ENCODE measurements at places on chromosomes 3 and 15.

DNA sequence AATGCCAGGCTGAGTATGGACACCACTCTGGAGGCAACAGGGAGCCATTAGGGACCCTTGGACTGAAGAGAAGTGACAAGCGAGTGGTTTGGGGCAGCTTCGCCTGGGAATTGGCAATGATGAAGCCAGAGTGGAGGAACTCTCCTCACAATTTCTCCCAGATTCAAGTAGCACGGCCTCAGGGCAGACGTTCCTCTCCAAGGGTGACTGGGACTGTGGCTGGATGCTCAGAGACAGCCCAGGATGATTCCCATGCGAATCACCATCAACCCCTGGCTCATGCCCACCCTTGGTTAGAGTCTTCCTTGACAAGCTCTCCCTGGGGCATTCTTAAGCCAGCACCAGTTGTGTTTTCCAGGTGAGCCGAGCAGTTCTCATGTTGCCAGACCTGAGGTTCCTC, 16.3 kb upstream of the DOCK3 start:
- no peak for DNase-seq

GRCh38 chr15:63506537-63507035, 2.2 kb downstream of the USP3 start:
- DNase-seq = no peak

DNA sequence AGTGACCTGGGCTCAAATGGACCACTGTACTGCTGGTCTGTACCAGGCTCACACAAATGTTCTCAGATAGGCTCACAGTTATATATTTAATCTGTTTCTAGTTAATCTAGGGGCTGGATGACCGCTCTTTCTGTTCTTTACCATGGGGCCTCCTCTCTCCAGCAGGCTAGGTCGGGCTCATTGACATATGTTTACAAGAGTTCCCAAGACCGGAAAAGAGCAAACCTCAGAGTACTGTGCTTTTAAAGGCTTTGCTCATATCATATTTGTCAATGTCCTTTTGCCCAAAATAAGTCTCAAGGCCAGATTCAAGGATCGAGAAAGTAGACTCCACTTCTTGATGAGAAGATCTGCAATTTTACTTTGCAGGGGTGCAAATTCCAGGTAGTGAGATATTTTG, 348.0 kb upstream of the EPHA6 start:
- DNase-seq = no peak

DNA sequence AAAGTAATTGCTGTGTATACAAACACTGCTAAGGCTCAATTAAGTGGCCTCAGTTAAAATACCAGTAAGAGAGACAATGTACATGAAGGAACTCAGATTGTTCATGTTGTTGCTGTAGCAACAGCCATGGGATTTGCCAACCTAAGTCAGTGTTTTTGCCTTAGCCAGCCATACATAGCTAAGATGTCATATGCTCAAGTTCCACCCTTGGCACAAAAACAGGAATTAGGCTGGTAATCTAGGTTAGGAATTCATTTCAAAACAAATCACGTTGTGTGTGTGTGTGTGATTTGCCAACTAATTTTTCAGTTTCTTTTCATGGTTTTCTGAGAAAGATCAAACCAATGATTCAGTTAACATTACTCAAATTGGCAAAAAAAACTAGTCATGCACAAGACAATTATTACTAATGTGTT, 143.7 kb upstream of the KCNMB2 start:
- DNase-seq = no peak

- DNase-seq = no peak
Observed at GRCh38 chr15:51853998-51854397, 24.5 kb downstream of the TMOD3 start.

GRCh38 chr15:92960996-92961681, 61.0 kb downstream of the CHD2 start:
- DNase-seq = no peak

- no peak for DNase-seq
Observed at GRCh38 chr3:22893101-22893500, 310.0 kb upstream of the UBE2E2 start.

DNA sequence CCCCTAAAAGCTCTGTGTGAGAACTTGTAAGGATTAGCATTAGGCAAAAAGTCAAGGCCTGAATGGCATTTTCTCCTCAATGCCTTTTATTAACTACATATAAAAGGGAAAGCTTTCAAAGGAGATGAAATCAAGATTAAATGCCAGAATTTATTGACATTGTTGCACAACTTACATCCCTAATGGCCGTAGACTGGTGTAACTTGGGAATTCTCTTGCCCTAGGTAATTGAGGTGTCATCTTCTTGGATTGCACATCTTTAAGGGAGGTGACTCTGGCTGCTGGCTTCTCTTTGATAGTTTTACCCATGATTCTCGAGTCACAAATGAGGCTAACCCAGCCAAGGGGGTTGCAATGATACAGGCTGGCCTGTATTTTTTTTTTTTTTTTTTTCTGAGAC, 249.1 kb downstream of the TBL1XR1 start:
- no peak for DNase-seq

GRCh38 chr3:53704363-53704725, 141.9 kb downstream of the CHDH start:
- DNase-seq = no peak

GRCh38 chr3:197458179-197458707, 97.5 kb downstream of the BDH1 start:
- DNase-seq = no peak

DNA sequence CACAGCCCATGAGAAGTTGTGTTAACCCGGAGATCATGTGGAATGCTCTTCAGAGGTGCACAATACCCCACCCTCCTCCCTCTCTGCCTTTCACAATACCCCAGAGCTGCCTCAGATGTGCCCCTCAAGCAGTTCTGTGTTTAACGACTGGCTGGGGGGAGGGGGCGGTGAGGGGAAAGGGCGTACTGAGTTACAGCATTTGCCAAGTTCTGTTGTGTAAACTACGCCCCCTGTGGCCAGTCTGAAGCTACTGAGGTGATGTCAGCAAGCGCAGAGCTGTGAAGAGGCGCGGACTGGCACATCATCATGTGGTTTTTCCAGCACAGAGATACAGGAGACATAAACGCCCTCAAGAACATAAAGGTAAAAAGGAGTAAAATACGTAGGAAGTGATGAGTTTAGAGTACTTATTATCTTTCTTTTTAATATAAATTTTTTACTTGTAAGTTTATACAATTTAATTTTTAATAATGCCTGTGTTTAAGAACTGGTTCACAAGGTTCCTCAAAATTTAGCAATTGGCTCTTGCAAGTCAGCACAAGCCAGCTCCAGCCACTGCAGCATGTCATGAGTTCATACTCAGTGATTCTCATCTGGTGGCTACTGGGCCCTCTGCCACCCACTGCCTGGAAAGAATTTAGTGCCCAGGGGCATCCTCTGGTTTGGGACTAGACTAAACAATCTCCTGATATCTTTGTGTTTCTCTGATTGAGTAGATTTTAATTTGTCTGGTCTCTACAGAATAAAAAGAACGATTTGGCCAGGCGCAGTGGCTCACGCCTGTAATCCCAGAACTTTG, 1.7 kb downstream of the EPB42 start:
- DNase-seq = no peak

GRCh38 chr3:127809611-127810010, 12.7 kb downstream of the MGLL start:
- DNase-seq = no peak

DNA sequence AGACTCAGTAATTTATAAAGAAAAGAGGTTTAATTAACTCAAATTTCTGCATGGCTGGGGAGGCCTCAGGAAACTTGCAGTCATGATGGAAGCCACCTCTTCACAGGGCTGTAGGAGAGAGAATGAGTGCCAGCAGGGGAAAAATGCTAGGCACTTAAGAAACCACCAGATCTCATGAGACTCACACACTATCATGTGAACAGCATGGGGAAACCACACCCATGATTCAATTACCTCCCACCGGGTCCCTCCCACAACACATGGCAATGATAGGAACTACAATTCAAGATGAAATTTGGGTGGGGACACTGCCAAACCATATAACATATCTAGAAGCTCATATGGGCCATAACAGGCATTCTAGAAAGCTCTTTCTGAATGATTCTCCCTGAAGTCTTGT, 190.3 kb downstream of the WNT5A start:
- no peak for DNase-seq

DNA sequence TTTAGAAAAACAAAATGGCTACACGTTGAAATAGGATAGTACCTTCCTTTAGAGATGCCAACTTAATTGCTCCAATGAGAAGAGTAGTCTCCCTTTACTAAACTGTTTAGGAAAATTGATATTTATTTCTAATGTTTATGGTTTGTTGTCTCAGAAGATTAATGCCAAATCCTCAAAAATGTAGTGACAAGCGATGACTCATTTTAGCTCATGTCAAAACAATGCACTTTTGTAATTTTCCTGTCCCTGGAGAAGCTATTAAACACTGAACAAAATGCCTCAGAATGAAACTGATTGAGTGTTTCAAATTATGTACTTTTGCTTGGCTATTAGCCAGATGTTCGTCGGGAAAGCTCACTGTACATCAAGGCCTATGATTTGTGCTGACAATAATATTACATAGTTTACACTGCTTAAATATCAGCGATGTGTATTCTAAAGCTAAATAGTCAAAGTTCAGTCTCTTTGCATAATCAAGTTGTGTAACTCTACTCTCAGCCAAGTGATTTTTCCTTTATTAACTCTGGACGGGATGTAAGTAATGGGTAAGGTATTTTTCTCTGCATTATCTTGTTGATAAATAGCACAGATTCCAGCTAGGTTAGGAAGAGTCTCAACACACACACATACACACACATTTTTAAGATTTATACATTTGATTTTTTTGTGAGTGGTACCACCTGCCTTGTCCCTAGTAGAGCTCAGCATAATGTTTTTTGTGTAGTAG, 83.7 kb downstream of the CMSS1 start:
- no peak for DNase-seq

DNA sequence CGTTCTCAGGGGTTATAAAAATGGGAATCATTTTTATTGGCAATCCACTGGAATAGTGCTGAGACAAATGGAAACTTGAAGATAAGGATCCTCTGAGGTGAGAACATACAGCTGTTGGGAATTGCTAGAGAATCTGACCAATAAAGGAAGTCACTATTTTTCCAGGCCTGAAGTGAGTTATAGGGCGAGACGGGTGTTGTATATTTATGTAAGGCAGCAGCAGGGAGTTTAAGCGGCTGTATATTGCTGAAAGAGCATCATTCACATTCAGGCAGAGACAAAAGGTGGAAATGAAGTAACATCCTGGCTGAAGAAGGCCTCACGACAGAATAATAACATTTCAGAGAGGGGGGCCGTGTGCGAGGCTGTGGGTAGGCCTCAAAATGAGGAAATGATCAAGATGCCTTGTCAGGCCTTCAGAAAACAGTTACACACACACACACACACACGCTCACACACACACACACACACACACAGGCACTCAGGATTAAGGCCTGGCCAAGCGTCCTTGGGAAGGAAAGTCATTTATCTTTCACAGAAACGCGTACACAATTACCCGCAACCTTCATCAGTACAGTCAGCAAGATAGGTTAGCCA, 964.9 kb upstream of the NR2F2 start:
- no peak for DNase-seq

DNA sequence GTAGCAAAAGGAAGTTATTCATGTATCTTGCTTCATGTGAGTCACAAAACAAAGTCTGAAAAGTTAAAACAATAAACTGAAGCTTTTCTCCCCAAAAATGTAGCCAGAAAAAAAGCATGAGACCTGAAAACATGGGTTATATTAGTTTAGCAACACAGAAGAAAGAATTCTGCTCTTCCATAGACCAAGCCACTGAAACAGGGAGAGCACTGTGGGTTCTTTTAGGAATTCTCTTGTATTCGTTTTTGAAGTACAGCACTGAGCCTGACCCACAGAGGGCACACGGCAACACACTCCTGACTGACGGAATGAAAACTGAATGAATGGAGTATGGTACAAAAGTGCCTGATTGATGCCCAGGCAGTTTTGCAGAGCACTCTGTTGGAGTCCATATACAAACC, 66.6 kb downstream of the TM4SF4 start:
- DNase-seq = no peak

DNA sequence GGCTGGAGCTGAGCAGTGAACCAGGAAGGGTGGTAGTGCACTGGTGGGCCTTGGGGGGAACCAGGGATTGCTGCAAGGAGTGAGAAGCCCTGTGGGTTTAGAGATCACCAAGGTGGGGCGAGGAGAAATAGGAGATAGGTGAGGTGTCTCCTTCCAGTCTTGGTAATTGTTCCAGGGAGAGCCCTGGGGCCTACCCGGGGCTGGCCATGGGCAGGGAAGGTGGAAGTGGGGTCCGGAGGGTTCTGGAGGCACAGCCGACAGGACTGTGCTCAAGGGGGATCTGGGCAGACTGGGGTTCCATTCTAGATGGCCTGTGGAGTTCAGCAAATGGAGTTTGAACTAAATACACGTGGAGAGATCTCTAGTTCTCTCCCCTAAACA, 4.5 kb downstream of the CHST13 start:
- no peak for DNase-seq

DNA sequence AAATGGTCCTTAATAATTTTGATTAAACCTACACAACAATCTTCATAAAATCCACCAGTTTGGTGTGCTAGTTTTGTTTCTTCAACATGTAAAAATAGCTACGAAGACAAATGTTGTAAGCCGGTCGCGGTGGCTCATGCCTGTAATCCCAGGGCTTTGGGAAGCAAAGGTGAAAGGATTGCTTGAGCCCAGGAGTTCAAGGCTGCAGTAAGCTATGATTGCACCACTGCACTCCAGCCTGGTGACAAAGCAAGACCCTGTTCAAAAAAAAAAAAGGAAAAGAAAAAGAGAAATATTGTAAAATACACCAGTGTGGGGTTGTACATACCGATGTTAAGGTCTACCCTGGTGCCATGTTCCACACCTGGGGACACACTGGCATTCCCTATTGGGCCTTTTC, 75.1 kb downstream of the LDHAL6B start:
- DNase-seq = no peak

GRCh38 chr3:9701711-9702110, 1.9 kb upstream of the CPNE9 start:
- DNase-seq = no peak

GRCh38 chr3:13060341-13060910, 12.8 kb downstream of the IQSEC1 start:
- no peak for DNase-seq

GRCh38 chr15:39558421-39558820, 22.5 kb upstream of the THBS1 start:
- DNase-seq = no peak

GRCh38 chr3:30124435-30125370, 481.7 kb upstream of the TGFBR2 start:
- no peak for DNase-seq

DNA sequence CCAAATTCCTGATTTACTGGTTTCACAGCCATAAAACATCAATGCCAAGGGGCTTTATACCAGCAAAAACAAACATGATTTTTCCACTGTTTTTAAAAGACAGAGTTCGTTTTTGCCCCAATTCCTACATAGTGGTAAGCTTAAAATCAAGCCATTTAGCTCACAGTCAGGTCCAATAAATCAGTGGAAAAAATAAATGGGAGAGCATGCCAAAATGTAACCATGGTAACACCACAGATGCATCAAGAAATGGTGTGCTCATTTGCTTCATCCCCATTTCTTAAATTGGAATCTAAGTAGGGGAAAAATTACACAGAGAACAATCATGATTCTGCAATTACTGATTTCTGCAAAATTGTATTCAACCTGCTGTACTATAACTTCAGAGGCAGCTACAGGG, 418.8 kb downstream of the MAGI1 start:
- no peak for DNase-seq

GRCh38 chr3:129612534-129613366, 6.3 kb upstream of the PLXND1 start:
- no peak for DNase-seq

- DNase-seq = no peak
Observed at GRCh38 chr15:66931768-66932633, 133.4 kb upstream of the SMAD3 start.

- no peak for DNase-seq
Observed at GRCh38 chr15:47742334-47742733, 25.0 kb downstream of the SEMA6D start.
